ENCODE measurements at places on chromosomes 5 and 9.

DNA sequence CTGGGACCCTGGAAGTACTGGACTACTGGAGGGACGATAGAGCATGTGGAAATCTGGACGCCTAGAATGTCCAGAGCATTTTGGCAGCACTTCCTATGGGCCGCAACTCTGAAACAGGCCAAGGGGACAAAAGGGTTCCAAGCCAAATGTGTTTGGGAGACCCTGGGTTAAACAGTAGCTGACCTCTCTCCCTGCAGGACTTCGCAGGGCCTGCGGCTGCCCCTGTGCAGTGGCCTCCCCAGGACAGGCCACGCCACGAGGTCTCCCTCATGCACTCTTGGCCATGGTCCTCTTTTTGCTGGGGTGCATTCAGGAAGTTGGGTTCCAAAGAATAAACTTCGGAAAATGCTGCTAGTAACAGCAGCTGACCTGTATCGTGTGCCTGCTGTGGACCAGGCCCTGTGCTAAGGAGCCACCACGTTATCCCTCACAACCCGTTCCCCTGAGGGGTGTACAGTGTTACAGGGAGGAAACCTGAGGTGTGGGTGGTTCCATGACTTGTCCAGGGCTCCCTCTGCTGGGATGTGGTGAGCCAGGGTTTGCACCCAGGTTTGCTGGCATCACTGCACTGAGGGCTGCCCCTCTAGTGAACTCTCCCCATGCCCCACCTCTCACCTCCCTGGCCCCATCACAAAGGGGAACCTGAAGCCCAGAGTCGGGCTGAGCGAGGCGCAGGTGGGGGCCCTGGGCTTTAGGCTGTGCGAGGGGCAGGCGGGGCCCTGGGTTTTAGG, 79.4 kb downstream of the AMBP start:
- peak; percentile 70 for DNase-seq

- no peak for DNase-seq
These were observed 21.7 kb upstream of the OLFM1 start for GRCh38 chr9:135065804-135066203.

DNA sequence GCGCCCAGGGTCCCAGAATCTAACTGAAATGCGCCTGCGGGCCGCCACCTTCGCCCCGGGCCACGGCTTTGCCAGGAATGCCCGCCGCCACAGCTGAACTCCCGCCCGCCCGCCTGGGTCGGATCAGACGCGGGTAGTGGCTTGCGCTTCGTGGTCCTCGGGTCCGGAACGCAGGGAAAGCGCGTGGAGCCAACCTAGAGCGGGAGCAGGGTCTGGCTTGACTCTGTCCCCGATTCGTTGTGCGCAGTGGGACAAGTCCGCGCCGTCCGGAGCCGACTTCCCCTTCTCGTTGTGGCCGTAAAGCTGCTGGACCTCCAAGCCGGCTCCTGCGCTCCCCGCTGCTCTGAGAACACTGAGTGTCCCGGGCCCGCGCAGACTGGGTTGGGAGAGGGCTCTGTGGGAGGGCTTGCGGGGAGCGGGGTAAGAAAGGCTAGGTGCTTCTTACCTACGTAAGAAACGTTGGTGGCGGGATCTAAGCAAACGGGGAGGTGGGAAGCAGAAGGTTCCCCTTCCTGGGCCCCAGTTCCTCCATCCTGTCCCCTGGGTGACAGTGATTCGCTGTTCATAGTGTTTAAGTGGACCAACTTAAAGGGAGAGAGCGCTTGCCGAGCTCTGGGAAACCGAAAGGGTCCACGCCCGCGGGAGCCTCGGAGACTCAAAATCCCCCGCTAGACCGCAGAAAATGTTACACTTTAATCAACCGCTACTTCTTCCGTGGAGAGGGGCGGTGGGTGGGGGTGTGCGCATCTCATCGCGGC, 4.4 kb upstream of the FOXE1 start:
- DNase-seq: no peak

DNA sequence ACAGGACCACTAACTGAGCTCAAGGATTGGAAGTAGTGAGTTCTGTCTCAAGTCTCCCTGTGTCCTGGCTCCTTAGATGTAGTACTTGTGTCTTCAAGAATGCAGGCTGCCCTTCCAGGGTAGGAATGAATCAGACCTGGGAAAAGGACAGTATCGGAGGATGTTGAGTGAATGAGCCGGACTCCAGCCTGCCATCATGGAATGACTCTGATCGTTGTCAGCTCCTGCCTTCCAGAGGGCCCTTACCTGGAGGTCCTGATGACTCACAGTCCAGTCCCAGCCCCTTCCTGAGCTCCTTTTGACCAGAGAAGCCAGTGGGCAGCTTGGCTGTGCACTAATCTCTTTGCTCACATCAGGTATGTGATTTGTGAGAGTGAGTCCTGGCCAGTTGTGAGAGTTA, 161.1 kb downstream of the TRPM6 start:
- no peak for DNase-seq

- no peak for DNase-seq
These were observed 75.7 kb downstream of the WNK2 start for GRCh38 chr9:93259490-93260262.

- DNase-seq: peak; percentile 4
These were observed 41.7 kb upstream of the SLC9A3 start for GRCh38 chr5:565782-566440.

DNA sequence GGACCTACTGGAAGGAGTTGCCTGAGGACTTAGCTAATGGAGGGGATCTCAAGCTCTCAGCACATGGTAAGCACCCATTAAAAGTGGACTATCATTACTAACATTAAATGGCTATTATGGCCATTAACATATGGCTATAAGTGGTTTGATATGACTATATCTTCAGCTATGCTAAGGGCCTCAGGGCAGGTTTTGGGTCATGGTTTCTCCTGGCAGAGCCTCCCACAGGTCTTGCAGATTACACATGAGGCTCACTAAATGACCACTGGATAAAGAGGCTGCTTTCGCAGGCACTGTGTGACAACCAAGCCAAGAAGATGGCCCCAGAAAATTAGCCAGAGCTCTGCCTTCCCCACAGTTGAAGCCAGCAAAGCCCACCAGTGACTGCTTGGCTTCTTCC, 15.4 kb downstream of the CCNJL start:
- peak; percentile 42 for DNase-seq

GRCh38 chr5:159448-160172, 31.7 kb upstream of the LRRC14B start:
- peak; percentile 1 for DNase-seq

GRCh38 chr9:18075253-18075952, 398.6 kb upstream of the ADAMTSL1 start:
- DNase-seq: no peak

GRCh38 chr5:108696951-108697715, 50.6 kb upstream of the FER start:
- no peak for DNase-seq

DNA sequence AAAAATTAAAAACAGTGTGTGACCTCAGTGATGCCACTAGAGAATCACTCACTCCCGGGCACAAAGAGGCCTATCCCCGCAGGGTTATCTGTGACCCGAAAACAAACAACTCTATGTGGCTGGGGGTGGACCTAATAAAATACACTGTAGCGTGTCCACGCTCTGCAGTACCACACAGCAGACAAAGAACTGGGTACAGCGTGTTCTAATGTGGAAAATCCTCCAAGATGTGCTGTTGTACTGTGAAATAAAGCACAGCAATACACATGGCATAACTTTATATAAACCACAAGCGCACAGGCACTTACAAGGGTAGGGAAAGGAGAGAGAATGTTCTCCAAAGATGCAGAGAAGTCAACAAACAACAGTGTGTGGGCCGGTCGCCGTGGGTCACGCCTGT, 8.1 kb upstream of the SLC34A1 start:
- no peak for DNase-seq

- DNase-seq: no peak
These were observed 579.2 kb upstream of the COX7C start for GRCh38 chr5:86038566-86038965.

- peak; percentile 47 for DNase-seq
These were observed 97.2 kb downstream of the SH3TC2 start for GRCh38 chr5:148965511-148966265.

- no peak for DNase-seq
These were observed 998.5 kb upstream of the CDH6 start for GRCh38 chr5:30195036-30195435.

DNA sequence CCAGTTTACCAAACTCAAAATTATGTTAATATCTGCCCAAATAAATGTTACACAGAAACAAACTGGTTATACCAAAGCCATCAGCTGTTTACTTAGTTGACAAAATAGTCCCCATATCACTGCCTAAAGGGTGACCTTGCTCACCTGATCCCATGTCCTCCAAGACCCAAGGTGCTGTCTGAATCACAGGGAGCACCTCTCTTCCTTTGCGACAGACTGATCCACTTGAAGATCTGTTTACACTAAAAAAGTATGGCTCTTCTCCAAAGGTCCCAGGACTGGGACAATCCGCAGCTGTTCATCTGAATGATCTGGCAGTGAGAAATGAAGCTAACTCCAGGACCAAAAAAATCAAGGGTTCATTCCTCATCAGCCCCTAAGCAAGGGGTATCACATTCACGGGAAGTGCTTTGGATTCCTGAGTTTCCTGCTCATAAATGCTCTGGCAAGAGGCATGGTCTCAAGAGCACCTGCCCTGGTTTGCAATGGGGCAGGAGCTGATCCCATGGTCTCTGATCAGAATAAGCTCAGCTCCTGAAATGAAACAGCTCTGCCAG, 5.0 kb downstream of the PRUNE2 start:
- DNase-seq: no peak

DNA sequence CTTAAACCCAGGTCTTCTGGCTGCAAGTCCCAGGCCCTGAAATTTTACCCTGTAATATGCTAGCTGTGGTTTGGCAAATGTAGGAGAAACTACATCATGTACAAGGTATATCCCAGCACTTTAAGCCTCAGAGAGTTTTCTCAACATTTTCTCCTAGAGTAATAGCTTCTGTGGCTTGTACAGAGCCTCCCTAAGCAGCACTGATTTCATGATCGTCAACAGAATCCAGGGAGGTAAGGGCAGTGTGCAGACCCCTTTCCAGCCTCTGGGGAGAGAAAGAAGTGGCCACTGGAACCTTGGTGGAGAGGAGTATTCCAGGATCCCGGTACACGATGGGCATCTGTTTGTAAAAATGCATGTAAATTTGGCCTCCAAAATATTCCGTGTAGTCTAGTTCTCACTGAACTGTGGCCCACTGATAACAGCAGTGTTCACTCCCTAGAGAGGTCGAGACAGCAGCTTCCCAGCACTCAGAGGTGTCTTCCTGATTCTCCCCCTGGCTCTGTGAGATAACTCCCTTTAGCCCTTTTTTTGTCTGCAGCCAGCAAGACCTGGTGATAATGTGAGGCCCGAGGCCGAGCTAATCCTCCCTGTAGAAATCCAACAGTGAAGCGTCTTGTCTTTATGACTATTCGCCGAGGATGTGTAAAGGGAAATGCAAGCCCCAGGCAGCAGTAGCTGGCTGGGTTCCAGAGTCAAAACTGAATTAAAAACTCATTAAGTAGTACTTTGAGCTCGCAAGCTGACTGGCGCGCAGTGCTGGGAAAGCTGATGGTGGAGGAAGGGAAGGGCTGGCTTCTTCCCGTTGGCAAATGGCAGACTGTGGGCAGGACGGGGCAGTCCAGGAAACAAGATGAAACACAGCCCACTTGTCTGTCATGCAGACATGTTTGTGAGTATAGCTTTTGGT, 59.0 kb downstream of the MAP1B start:
- DNase-seq: peak; percentile 95

DNA sequence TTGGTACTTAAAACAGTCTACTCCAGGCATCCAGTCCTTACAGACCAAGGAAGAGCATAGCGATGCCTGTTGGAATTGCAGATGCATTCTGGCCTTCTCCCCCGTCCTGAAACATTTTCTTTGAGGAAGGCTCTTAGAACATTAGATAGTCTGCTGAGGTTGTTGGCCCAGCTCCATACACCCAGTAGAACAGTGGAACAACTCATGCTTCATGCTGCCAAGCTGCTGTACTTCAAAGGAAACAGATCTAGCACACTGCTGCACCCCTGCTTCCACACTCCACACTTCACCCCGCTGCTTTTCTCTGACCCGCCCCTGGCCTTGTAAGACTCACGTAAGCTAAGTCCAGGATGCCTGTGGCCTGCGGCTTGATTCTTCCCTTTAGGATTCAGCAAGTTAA, 33.4 kb upstream of the NCS1 start:
- no peak for DNase-seq

DNA sequence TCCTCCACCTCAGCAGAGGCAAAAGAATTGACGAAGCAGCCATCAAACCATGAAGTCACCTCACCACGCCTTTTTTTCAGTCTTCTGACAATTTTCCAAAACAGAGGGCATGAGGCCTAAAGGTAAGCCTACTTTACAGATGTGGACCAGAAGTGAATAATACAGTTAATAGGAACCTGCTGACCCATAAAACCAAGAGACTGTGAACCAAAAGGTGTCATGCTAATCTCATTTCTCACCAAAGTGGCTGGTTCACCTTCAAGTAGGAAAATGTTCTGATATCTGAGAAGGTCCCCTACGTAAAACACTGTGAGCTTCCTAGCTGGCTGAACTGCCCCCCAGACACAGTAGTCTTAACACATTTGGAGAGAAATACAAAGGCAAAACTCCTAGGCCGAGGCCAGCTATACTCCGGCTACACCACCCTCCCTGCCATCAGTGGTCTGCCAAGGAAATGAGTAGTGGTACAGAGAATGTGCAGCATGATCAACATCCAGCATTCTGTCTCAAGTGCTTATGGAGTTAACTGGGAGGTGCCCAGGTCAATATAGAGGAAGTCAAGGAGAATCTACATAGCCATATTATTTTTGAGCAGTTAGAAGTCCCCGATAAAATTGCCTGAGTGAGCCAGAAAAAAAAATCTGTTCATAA, 19.3 kb upstream of the F2RL2 start:
- no peak for DNase-seq

- no peak for DNase-seq
These were observed 134.9 kb downstream of the ST8SIA4 start for GRCh38 chr5:100768221-100768620.

DNA sequence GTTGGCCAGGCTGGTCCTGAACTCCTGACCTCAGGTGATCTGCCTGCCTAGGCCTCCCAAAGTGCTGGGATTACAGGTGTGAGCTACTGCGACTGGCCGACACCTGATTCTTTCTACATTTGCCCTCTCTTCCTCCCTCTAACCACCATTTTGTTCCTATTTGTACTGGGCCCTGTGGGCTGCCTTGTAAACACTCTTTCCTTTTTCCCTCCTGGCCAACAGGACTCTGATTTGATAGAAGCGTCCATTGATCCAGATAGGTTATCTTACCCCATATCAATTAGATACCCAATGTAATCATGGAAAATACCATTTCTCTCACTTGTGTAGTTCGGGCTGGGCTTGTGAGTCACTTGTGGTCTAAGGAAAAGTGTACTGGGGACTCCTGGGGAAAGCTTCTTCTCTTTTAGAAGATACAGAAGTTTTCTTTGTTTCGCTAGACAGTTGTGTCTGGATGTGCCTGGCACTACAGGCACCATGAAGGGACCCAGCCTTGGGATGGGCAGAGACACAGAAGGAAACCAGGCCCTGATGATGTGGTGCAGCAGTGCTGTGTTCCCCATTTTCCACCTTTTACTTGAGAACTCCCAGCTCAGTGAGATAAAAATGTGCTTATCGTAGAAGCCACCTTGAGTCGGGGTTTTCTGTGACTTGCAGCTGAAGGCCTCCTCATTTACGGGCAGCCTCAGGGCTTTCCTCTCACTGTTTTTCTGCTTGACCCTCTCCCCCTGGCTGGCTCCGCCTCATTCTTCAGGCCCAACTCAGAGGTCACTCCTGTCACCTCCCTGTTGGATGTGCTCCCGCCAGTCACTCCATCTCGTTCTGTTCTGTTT, 32.8 kb upstream of the CPEB4 start:
- peak; percentile 45 for DNase-seq

- DNase-seq: no peak
These were observed 16.7 kb downstream of the FGD3 start for GRCh38 chr9:92963831-92964606.
